ENCODE measurements at places on chromosomes 2 and 18.

DNA sequence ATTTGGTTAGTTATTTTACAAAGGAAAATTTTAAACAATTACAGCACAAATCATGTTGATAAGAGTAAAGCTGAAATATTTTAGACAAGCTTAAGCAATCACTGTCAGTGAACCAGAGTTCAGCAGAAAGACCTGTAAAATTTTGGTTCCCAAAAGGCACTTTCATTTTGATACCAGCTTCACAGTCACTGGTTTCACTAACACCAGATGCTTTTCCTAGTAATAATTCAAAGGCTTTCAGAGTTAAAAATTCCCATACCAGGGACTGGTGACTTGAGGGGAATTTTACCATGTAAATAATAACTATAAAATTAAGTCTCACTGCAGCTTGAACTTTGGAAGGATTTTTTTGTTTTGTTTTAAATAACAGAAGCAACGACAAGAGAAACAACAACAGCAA is 102.3 kb upstream of the CD302 start:
- DNase-seq, result no peak

DNA sequence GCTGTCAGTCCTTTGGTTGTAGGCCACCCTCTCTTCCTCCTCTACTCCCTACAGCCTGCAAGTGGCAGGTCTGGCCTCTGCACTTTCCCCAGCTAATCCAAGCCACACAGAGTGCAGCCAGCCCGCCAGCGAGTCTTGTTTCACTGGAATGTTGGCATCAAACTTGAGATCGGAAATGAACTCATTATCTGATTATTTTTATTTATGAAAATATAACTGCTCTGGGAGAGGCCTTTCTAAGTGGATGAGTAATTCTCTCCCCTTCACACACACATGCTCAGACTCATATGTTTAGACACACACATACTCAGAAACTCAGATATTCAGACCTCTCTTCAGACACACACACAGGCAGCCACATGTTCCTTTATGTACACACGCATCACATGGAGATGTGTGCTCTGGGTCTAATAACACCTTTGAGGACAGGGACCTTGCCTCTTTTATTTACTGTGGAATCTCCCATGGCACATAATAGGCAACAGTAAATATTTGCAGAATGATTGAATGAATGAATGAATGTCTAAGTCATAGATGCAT is 151.3 kb downstream of the ZFP36L2 start:
- DNase-seq, result peak; percentile 60

DNA sequence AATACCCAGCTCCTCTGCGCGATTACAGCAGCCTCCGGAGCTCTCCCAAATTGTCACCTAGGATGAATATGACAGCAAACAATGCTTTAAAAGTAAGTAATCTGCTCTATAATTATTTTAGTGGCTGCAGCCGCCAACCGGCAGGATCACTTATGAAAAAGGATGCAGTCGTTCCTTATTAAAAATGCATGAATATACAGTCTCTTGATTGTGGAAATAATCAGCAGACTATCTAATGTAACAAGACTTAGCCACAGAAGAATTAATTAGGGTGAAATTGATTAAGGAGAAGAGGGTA is 71.8 kb upstream of the STPG4 start:
- no peak for DNase-seq

DNA sequence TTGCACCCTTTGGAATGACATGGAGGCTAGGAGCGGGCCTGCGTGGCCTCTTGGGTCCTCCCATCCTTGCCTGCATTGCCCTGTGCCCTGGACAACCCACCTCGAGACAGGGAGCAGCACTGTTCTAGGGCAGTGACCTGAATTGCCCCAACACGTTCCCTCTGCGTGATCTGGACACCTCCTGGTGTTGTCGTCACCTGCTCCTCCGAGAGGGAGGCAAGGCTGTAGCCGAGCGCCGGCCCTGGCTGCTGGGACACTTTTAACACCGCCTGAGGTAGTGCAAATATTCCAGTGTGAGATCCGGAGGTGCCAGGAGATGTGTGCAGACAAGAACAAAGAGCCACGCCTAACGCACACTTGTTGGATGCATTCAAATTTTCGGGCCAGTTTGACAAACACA is 131.5 kb downstream of the SMAD7 start:
- peak; percentile 0 for DNase-seq

DNA sequence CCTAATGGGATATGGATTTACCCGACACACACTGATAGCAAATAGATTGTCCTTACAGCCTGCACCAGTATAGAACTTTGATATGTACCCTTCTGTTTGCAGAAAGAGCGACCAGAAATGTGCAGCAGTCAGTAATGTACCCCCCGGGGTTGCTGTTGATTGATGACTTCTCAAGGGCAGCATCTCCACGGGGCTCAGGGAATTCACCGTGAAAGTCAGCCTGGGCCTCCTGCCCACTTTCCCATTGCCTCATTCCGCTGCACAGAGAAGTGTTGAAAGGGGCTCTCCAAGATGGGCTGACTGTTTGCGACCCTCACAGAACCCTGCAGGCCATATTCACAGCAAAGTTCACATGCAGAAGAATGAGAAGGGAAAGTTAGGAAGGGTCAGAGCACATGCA is 241.3 kb downstream of the PRKCE start:
- DNase-seq, result peak; percentile 90

- DNase-seq, result no peak
These were observed 208.6 kb downstream of the CMPK2 start for GRCh38 chr2:6657136-6657535.

GRCh38 chr2:241234962-241235740 is 46.7 kb downstream of the ANO7 start:
- DNase-seq, result no peak

- peak; percentile 11 for DNase-seq
These were observed 816 bp downstream of the CDH2 start for GRCh38 chr18:28175930-28176697.

DNA sequence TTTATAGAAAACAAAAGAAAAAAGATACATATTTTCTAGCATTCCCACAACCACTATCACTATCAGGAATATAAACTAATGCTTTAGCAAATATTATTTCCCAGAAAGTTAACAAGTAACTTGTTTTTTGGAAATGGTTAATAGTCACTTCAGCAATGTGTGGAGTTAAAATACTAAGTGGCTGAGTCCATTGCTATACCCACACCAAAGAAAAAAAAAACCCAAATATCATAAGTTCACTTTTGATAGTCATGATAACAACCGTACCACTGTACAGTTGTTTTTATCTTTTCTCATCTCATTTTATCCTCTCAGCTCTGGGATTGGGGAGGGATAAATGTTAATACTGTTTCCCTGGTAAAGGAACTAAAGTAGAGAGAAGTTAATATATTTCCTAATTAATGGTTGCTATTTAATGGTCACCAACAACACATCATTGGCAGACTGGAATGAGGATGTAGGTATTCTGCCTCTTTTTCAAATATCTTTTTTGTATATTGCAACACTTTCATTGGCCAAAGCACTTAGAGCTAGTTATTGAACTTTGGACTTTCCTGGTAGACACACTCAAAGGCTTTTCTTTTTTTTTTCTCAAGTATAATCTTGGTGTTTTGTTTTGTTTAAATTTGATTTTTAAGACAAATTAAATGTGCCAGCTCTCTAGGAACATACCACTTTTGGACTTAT is 18.4 kb upstream of the KANSL1L start:
- DNase-seq, result no peak

DNA sequence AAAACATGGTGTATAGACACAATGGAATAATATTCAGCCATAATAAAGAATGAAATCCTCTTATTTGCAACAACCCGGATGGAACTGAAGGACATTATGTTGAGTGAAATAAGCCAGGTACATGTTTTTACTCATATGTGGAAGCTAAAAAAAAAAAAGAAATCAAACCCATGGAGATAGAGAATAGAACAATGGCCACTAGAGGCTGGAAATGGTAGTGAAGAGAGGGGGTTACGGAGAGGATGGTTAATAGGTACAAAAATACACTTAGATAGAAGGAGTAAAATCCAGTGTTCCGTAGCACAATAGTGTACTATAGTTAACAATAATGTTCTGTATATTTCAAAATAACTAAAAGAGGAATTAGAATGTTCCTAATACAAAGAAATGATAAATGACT is 12.8 kb upstream of the KIAA2012 start:
- DNase-seq, result no peak

GRCh38 chr2:95225658-95226057 is 18.3 kb downstream of the ZNF892 start:
- no peak for DNase-seq

DNA sequence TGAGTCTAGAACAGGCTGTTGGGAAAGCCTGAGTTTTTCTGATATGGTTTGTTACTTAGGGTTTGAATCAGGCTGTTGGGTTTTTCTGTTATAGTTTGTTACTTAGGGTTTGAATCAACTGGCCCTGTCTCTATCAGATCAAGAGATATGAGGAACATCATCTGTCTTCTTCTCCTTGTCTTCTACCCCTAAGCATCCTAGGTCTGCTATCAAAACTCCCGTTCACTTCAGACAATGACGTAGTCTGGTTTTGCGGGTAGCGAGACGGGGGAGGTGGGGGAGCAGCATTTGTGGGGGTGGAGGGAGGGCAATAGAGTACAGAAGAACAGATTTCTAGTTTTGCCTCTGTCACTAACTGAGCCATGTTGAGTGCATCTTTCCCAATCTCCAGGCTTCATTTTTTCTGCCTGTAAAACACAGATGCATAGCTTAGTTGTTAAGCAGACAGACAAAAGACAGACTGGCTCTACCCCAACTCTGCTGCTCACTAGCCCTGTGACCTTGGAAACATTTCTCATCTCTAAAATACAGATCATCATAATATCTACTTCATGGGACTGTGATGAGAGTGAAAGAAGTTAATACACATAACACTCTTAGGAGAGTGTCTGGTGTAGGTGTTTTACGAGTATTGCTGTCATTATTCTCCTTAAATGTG is 9.1 kb downstream of the TNP1 start:
- no peak for DNase-seq

- DNase-seq, result no peak
These were observed 175.8 kb downstream of the SLC8A1 start for GRCh38 chr2:40276076-40276475.

DNA sequence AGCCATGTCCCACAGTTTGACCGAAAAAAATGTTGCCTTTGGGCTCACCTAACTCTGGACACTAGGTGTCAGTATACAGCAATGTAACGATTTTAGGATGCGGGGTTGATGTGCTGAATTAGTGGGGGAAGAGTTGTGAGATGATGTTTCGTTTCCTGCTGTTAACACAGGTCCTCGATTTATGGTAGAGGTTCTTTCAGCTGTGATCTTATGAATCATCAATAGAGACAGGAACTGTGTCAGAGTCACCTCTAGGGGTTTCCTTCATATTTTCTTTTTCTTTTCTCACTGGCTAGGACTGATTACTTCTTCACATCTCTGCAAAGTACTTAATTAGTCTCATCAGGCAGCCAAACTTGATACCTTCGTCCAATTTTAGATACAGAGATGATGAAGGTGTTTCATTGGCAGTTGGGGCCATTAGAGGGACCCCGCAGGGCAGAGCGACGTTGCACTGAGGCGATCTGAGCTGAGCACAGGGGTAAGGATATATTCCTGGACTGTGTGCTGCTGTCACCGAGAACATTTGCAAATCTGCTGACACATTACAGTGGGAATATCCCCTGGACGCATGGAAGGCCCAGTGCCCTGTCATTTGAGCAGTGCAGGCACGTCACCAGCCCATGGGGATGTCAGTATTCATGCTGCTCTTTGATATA is 10.2 kb upstream of the MMADHC start:
- peak; percentile 18 for DNase-seq

GRCh38 chr18:48736321-48737260 is 197.8 kb downstream of the CTIF start:
- DNase-seq, result peak; percentile 11

GRCh38 chr2:121281107-121281506 is 3.9 kb downstream of the TFCP2L1 start:
- DNase-seq, result no peak

DNA sequence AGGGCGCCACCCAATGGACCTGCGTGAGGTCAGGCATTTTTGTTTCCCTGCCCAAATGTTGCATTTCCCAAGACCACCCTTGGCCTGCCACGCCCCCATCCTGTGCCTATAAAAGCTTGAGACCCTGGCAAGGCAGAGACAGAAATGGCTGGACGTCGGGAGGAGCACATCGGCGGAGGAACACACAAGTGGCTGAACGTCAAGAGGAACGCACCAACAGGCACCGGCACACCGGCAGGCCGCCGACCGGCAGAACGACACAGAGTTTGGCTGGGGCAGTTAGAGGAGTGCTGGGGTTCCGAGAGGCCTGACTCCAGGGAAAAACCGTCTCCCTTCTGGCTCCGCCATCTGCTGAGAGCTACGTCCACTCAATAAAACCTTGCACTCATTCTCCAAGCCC is 35.9 kb downstream of the DCDC2C start:
- DNase-seq, result no peak

- DNase-seq, result no peak
These were observed 114.9 kb upstream of the XIRP2 start for GRCh38 chr2:166773308-166773949.

DNA sequence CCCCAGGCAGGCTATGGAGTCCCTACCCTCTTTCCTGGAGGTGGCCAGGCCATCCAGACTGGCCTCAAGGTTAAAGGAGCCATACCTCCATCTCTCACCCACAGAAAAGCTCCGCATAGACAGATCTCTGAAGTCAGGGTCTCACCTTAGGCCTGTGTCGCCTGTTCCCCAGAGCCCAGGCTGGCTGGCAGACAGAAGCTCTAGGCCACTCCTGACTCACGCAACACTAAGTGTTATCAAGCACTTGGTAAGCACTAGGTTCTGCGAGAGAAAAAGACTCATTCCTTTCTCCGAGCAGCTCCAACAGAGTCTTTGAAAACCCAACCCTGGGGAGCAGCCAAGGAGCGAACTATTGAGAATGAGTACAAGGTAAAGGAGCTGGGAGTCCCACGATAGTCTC is 6.1 kb downstream of the SMAD7 start:
- DNase-seq, result peak; percentile 44
